Right renal cortex interstitium (tissue), 3 donors: ENCODE measurements at places on chromosomes 12 and 14.
A peak's percentile ranks its signal among the peaks of the same experiment; 100 is the strongest.

GRCh38 chr12:15899282-15899870, 11.8 kb upstream of the DERA start:
- no peak for DNase-seq

- no peak for DNase-seq
Measured at GRCh38 chr12:27534060-27534764, 10.2 kb downstream of the PPFIBP1 start.

DNA sequence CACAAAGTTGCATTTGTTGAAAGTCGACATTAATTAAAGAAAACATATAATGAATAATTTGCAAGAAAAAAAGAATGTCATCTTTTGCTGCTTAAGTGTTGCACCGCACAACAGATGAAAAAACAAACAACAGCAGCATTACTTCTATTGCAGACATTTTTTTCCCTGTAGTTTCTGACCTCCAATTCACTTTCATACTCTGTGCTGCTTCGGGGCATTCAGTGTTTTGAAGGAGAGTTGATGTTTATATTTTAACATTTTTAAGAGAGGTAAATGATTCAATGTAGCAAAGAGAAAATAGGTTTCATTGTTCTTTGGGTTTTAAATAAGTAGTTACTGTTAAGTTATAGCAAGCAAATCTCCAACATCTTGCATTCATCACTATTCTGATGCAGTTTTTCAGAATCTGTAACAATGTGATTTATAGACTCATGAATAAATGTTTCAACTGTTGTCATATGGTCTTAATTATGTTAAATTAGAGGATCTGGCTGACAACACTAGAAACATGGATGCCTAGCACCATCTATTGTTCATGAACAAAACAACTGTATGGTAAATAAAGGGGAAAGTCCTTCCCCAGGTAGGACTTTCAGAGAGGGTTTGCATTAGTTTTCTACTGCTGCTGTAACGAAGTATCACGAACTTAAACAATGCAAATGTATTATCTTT, 168.1 kb downstream of the BCAT1 start:
- no peak for DNase-seq

DNA sequence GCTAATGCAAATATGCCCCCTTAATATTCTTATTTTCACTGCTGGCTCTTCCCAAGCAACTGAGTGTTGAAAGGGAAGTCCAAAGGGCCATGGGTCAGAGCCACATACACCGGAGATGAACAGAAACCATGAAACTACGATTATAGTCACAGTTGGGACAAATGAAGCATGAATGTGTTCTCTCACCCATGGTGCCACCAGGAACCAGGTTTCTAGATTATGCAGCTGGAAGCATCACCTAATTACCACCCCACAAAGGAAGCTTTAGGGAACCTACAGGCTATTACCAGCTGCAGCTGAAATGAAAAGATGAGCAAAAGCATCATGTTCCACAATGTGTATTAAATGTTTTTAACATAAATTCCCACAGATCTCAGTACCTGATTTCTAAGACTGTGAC, 15.4 kb downstream of the TMTC1 start:
- DNase-seq, result no peak

DNA sequence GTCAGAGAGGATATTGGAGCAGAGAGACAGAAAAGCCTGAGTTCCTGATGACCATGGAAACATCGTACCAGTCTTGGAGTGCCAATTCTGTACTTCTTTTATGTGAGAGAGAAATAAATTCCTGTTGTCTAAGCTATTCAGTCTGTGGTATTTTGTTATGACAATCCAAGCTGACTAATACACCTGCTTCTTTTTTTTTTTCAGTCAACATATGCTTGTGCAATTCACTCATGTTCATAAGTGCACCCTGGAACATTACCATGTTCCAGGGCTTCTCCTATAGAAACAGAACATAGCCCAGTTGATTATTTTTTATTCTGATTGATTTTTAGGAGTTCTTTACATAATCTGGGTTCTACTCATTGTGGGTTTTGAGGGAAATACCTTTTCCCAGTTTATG, 1.7 kb upstream of the CHPT1 start:
- no peak for DNase-seq

- DNase-seq, result no peak
Measured at GRCh38 chr12:131928080-131928710, 881 bp upstream of the PUS1 start.

DNA sequence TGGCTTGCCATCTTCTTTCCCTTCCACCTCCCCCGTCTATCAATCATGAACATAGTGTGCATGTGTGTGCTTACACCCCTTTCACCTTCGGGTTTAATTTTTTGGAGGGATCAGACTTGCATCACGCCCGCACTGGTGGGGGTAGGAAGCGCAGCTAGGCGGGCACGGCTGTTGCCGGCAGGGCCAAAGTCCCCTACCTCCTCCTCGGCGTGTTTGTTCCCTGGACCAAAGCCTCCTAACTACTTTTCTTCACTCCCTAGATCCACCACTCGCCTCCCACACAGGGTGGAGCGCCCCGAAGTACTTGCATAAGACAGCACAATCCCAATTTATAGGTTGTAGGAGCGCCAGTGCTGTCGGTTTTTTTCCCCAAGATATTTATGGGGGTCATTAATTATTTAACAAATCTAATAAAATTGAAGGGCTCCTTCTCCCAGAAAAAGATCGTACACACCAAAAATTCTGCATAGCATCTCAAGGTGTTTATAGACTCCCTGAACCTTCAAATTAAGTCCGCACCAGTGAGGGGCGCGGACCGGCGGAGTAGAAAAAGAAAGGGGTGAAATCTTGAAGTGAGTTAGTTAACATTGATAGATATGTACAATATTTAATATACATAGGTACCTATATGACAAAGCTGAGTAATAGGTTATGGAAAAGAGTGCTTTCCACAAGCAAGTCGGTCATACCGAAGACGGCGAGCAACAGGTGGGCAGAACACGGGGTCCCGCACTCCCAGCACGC, 717 bp downstream of the PKP2 start:
- no peak for DNase-seq

- DNase-seq, result no peak
Measured at GRCh38 chr14:22980672-22981089, 1.7 kb downstream of the AJUBA start.

DNA sequence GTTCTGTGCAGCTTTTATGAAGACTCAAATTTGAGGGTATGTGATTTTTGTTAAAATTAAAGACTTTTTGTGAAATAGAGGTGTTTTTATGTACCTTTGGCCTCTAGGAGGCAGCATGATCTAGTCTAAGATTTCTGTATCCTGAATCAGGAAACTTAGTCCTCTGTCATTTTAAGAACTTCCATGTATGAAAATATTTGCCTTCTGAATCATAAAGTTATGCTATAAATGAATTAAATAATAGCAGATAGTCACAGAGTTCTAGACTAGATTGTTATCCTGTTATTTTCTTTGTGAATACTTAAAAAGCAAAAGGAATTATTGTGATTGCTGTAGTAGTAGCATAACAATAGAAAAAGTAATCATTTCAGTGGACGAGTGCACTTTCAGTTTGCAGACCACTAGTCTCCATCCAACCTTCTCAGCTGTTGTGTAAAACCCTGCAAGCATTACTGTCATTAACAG, 56.3 kb downstream of the FGD4 start:
- no peak for DNase-seq

DNA sequence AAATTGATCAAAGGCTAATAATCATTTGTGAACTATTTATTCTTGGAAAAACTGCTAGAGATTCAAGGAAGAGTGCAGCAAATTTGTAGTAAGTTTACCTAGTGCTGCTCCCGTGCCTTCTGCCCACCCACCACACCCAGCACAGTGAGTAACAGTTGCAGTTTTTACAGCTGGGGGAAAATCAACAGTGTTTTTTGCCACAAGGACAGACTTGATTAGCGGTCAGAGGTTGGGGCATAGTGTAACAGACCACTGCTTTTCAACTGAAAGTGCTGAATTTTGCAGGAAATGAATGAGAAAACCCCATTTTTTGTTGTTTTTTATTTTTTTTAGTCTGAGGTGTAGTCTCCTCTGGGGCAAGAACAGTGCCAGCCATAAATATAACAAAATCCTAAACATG, 7.5 kb upstream of the KLRK1 start:
- no peak for DNase-seq

DNA sequence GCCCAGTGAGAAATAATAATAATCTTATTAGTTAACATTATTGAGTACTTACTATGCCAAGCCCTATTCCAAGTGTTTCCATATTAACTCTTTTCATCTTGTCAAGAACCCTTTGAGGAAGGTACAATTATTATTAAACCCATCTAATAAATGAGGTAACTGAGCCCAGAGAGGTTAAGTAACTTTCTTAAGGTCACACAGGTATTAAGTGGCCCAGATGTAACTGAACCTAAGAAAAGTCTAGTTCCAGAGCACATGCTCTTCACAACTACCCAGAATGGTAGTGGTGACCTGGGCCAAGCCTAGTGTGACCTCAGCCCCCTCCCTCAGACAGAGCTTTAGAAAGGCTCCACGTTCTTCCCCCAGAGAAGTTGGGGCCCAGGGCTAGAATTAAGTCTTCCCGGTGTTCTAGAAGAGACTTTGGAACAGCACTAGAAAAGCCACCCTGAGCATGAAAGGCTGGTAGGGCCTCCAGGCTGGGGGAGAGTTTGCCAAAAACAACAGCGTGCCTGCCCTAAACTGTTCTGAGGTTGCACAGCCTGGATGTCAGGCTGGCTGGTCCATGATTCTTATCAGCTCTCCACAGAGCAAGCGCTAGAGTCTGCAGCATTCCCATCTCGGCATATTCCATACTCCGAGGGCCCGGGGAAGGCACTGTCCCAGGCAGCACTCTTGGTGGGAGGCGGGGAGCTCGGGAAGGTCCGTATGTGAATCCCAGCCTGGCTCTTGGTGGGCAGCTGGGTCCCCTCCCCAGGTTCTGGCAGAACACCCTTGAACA, 41.3 kb upstream of the CTDSP2 start:
- DNase-seq, result no peak

DNA sequence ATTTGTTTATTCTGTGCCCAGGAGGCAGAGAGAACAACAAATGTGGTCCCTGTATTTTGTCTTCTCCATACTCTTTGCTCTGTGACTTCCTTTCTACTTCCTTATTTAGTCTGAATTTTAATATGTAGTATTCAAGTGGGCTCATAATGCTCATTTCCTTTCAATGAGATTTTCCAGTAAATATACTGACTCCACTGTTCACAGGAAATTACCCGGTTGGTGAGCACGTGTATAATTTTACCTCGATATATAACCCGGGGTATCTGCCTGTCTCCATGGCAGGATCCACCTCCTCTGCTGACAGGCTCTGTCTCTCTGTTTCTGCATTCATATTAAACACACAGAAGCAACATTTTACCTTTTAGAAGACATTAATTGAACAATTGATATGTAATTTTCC, 166.0 kb downstream of the SLC38A4 start:
- DNase-seq, result no peak

GRCh38 chr12:120680165-120680738, 6.7 kb upstream of the MLEC start:
- DNase-seq, result no peak

DNA sequence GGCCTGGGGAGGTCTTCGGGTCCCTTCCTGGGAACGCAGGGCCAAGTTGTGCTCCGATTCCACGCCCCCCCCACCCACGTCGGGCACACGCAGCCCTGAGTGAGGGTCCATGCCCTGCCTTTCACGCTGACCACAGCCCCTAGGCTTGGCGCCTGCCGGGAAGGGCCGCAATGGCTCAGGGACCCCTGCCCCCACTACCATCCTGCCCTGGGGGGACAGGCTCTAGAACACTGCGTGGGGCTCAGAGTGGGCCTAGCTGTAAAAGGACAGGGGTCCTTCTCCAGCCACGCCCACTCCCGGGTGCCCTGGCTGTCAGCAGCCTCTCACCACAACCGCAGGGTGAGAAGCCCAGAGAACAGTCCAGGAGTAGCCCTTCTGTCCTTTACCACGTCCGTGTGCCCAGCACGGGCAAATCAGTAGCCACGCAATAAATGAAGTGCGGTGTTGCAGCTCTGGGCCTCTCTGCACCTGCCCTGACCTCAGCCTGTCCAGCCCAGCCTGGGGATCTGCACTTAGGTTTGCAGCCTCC, 9.4 kb upstream of the GPR68 start:
- DNase-seq, result no peak

GRCh38 chr12:26728205-26729050, 104.6 kb downstream of the ITPR2 start:
- DNase-seq, result no peak

GRCh38 chr14:103762036-103762435, 46.4 kb downstream of the ZFYVE21 start:
- DNase-seq, result no peak

GRCh38 chr12:81998761-81999378, 239.7 kb upstream of the PPFIA2 start:
- no peak for DNase-seq

DNA sequence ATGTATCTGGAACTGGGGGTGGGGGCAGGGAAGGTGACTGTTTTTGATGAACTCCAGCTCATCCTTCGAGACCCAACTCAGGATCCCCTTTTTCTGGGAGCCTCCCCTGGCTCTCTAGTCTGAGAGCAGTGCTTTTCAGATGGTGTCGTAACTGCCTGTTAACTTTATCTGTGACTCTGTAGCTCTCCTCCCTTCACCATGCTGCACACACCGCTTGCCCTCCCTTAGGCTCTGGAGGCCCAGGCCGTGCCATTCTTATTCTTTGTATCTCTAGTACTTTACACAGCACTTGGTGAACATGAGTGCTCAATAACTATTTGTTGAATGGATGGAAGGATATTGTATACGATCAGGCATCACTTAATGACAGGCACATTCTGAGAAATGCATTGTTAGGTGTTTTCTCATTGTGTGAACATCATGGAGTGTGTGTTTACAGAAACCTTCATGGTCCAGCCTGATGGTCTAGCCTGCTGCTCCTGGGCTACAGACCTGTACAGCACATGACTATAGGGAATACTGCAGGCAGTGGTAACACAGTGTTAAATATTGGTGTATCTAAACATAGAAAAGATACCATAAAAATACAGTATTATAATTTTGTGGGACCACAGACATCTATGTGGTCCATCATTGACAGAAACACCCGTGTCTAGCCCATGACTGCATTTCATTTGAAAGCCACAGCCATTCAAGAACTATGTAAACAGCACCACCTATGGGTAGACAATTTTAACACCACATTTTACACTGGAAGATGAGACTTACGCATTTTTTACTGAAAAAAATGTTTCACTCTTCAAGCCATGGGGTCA, 91.8 kb downstream of the EML1 start:
- DNase-seq, result peak; percentile 51

DNA sequence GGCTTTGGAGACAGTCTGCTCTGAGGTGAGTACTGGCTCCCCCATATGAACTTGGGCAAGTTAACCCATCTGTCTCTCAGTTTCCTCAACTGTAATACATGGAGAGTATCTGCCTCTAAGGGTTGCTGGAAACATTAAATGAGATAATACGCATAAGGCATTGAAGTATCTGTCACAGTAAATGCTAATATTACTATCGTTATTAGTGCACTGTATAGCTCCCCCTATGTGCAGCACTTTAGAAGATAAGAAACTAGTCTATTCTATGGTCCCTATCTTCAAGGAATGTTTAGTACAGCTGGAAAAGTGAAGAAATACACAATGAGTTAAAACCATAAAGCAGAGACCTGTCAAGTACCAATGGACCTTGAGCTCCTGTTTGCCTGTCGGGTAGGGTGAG, 51.7 kb upstream of the CFL2 start:
- DNase-seq, result no peak
